H1 (cell line): ENCODE measurements at places on chromosomes 2 and 18.

DNA sequence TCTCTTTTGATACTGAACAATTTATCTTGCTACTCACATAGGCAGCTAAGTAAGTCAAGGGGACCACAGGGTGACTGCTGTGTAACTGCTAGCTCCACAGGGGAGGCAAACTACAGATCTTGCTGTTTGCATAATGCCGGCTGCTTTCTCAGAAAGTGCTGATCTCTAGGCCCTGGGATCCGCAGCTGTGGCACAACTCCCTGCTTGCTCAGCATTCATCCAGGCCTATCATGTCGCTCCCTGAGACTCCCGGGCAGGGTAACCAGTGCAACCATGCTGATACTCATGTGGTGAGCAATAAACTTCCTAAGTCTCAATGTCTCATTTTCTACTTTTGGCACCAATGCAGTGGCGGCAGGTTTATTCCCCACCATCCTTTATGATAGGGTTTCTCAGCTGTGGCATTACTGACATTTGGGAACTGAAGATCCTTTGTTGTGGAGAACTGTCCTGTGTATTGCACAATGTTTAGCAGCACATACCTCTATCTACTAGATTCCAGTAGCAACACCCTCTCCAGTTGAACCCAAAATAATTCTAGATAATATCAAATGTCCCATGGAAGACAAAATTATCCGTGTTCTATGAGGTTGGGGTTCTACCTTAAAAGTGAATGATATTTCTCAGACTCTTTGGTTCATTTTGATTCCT is 1101.3 kb downstream of the LRP1B start:
- DNase-seq = no peak

DNA sequence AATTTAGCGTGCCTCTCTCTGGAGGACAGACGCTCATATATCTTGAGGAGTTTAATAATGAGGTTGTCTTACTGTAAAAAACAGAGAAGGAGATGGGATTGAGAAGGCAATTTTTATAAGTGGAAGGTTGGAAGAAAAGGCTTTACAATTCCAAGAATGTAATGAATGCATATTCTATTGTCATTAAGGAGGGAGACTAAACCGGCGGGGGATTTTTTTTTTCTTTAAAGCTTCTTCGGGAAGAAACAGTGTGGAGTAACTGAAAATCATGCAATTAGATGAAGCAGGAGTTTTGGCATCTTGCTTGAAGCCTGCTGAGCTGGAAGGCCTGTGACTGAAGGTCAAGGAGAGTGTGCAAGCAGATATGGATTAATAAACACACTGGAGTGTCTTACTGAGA is 124.4 kb downstream of the HRH4 start:
- DNase-seq = no peak

DNA sequence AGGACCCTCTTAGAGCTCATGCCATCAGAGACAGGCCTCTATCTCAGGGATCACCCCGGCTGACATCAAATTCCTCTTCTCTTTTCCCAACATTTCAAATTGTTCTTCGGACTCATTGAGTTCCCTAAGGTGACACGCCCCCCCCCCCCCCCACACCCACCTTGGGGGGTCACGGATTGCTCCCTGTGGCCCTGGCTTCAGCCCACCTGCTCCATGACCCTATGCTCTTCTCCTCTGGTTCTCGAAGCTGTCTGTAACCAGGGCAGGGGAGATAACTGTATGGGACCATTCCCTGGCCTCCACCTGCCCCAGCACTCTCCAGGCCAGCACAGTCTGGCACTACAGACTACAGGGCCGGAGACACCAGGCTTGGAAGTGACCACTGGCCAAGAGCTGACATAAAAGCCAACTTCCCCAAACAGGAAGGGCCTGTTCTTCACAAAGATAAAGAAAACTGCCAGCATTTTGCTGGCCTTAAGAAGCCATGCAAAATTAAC is 7.1 kb downstream of the MTERF4 start:
- DNase-seq = no peak

DNA sequence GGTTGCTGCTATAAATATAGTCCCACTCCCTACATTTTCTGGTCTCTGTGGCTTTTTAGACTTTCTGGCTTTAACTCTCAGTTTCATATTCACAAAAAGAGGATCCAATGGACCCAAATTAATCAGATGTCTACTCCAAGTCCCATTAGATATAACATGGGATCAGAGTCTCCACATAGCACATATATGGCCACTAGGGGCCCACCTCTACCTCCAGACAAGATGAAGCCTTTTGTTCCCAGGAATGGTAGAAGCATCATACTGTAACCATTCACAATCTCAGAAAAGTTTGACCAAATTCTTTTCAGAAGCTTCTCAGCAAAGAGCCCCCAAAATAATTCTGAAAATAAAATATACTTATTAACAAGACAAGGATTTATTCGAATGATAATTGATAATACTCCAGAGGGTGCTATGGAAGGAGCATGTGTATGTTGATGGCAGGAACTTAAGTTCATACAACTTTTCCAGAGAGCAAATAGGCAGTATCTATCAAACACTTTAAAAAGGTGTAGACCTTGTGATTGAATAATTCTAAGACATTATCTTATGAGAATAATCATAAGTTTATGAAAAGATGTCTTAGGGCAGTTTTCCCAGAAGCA is 382.3 kb upstream of the CRIM1 start:
- no peak for DNase-seq

GRCh38 chr2:134982603-134983002 is 64.0 kb downstream of the CCNT2 start:
- no peak for DNase-seq

- no peak for DNase-seq
Measured at GRCh38 chr2:198905881-198906612, 551.7 kb downstream of the SATB2 start.

GRCh38 chr18:3218819-3219218 is 949 bp downstream of the MYOM1 start:
- no peak for DNase-seq

DNA sequence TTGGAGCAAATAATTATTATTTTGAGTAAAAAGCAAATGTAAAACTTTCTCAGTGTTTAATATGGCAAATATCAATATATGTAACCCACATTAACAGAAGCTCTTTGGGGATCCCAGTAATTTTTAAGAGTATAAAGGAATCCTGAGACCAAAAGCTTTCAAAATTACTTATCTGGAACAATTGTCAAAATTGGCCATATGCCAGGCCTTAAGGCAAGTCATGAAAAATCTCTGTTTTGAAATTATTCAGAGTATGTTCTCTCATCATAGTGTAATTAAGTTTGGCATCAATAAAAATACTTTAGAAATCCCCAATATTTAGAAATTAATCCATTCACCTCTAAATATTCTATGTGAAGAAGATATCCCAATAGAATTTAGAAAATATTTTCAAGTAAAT is 225.3 kb upstream of the ARL4C start:
- DNase-seq = no peak

DNA sequence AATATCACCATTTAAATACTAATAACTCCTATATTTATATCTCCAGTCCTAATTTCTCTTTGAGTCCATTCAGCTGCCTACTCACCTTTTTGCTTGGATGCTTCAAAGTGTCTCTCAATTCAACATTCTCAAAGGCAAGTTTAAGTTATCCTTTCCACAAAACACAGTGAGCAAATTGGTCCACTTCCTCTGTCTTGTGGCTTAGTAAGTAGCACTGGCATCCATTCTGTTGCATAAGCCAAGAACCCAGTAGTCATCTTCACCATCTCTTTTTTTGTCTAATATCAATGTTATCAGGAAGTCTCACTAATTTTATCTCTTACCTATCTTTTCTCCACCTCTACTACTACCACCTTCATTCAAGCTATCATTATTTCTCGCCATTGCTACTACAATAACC is 27.4 kb upstream of the IL1RL1 start:
- DNase-seq = no peak

DNA sequence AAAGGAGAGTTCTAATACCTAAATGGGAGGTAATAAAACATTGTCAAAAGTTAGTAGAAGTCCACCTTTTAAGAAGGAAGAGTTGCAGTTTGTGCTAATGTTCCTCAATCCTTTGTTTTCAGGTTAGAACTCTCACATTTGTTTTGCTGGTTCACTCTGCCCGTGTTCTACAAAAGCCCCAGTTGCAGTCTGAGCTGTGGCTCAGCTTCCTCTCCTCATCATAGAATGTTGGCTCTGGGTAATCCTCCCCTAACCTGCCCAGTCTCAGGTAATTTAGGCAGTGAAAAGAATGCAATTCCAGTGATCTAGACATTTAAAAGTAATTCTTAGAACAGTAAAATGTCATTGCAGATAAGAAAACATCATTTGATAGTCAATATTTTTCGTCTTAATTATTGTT is 1410.4 kb upstream of the ZEB2 start:
- no peak for DNase-seq

DNA sequence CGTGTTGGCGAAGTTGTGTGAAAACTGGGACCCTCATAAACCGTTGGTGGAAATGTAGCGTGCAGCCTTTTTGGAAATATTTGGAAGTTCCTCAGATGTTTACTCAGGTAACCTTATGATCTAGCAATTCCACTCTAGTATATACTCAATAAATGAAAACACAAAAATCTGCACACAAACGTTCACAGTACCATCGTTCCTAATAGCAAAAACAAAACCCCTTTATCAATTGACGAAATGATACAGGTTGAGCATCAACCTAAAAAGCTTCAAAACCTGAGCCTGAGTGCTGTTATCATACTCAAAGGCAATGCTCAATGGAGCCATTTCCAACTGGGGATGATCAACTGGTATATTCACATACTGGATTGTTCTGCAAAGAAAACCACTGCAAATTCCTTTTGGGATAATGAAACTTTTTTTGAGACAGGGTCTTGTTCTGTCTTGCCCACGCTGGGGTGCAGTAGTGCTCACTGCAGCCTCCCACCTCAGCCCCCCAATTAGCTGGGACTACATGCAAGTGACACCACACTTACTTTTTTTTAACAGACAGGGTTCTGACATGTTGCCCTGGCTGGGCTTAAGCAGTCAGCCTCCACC is 777 bp upstream of the C18orf32 start:
- DNase-seq = no peak

- DNase-seq = no peak
Measured at GRCh38 chr2:212015588-212015987, 523.0 kb downstream of the ERBB4 start.

GRCh38 chr2:10520154-10520553 is 72.0 kb upstream of the ODC1 start:
- DNase-seq = peak; percentile 73

DNA sequence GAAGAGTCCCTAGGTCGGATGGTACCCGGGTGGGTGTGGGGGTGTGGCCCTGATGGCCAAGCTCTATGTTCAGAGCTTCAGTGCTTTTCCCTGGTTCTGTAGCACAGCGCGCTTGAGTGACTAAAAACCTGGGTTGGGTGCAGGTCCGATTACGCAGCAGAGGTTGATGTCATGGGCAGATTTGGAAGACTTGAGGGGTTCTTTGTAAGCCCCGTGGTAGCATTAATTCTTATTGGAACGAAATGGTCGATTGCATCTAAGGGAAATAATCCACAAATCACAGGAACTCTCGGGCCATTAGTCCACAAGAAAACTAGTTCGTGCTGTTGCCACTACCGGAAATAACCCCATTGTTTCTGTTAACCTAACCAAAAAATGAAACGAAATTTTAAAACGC is 9.0 kb downstream of the HOXD8 start:
- DNase-seq = peak; percentile 38

DNA sequence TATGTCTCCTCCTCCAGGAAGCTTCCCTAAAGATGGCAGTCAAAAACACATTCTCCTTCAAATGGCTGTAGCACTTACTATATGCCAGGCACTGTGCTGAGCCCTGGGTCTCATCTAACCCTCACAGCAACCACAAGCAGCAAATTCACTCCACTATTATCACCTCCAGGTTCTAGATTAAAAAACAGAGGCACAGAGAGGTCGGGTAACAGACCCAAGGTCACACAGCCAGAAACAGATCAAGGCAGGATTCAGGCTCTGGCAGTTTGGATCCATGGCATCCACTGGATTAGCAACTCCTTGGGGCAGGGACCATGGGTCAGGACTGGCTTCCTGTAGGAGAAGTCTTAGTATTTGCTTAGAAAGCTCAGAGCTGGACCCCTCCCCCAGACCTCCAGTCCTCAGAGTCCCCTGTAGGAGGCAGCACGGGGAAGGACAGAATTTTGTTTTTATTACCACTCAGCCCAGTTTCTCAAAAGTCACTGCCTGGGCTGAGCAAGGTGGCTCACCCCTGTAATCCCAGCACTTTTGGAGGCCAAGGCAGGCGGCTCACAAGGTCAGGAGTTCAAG is 34.4 kb downstream of the ZFP36L2 start:
- no peak for DNase-seq

GRCh38 chr2:102737431-102737830 is 24.4 kb upstream of the TMEM182 start:
- no peak for DNase-seq

- no peak for DNase-seq
Measured at GRCh38 chr2:202721621-202722020, 86.9 kb downstream of the FAM117B start.

- no peak for DNase-seq
Measured at GRCh38 chr2:134360745-134361487, 107.0 kb downstream of the MGAT5 start.

GRCh38 chr18:5285326-5285725 is 10.2 kb downstream of the ZBTB14 start:
- no peak for DNase-seq

- DNase-seq = no peak
Measured at GRCh38 chr2:108115868-108116267, 123.9 kb upstream of the SULT1C3 start.
